ENCODE measurements at places on chromosomes 3 and 15.

GRCh38 chr15:50764461-50765194 lies 878 bp downstream of the SPPL2A start:
- DNase-seq = peak; percentile 41

- no peak for DNase-seq
Measured at GRCh38 chr15:44299997-44300396, 11.5 kb downstream of the GOLM2 start.

GRCh38 chr3:76943058-76943457 lies 96.8 kb upstream of the ROBO2 start:
- no peak for DNase-seq

GRCh38 chr3:108333961-108334360 lies 37.6 kb downstream of the HHLA2 start:
- DNase-seq = no peak

- DNase-seq = no peak
Measured at GRCh38 chr3:11910971-11911531, 64.4 kb upstream of the TAMM41 start.

GRCh38 chr15:49438962-49439631 lies 16.1 kb downstream of the FGF7 start:
- no peak for DNase-seq

GRCh38 chr3:43773273-43774094 lies 82.7 kb downstream of the ABHD5 start:
- DNase-seq = no peak

DNA sequence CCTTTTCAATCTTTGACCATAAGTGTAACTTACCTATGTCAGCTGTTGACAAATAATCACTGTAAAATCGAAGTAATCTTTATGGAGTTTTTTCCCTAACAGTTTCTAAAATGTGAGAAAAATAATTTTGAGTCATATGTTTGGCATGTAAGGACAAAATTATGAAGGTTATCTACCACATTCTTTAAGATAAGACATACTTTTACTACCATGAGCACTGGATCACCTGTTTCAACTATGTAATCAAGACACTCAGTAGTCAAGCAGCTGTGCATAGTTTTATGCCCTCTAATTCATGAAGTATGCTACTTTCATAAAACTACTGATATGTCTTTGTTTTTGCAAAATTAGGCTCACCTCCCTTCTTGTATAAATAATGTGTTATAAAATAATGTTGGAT lies 12.1 kb downstream of the FGF7 start:
- no peak for DNase-seq

- no peak for DNase-seq
Measured at GRCh38 chr3:50724831-50725230, 50.1 kb downstream of the DOCK3 start.

DNA sequence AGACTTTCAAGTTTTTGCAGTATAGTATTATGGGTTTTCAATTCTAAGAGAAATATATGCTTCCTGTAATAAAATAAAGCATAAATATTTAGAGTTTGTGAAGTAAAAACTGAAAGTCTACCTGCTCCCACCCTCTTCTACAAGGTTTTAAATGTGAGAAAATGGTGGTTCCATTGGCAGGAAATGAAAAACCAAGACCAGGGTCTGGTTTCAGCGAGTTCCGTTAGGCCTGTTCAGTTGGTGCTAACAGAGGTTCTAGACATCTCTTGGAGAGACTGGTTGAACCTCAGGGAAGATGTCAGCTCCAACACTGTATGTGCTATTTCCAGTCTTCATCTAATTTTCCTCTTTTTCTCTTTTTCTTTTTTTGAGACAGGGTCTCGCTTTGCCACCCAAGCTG lies 11.8 kb upstream of the MYO1E start:
- DNase-seq = no peak

- no peak for DNase-seq
Measured at GRCh38 chr3:32691847-32692246, 6.9 kb downstream of the CNOT10 start.

- no peak for DNase-seq
Measured at GRCh38 chr3:147618691-147619090, 209.5 kb downstream of the ZIC1 start.

DNA sequence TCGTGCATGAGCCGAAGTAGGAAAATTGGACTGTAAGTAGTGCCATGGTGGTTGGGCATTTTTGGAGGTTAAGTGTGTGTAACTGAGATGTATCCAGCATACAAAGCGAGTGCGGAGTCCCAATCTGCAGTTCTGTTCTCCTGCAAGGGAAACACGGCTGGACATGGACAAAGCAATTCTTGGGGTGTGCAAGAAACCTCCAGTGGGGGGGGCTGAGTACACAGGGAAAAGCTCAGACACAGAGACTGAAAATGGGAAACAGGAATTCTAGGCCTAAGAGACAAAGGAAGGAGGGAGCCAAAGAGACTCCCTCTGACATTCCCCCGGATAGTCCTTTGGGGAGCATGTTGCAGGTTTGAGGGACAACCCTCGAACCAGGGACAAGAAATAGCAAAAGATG lies 83.2 kb upstream of the PLSCR4 start:
- no peak for DNase-seq

GRCh38 chr3:29614954-29615353 lies 334.1 kb downstream of the RBMS3 start:
- DNase-seq = no peak

GRCh38 chr3:179860275-179861107 lies 176.2 kb downstream of the PEX5L start:
- no peak for DNase-seq

DNA sequence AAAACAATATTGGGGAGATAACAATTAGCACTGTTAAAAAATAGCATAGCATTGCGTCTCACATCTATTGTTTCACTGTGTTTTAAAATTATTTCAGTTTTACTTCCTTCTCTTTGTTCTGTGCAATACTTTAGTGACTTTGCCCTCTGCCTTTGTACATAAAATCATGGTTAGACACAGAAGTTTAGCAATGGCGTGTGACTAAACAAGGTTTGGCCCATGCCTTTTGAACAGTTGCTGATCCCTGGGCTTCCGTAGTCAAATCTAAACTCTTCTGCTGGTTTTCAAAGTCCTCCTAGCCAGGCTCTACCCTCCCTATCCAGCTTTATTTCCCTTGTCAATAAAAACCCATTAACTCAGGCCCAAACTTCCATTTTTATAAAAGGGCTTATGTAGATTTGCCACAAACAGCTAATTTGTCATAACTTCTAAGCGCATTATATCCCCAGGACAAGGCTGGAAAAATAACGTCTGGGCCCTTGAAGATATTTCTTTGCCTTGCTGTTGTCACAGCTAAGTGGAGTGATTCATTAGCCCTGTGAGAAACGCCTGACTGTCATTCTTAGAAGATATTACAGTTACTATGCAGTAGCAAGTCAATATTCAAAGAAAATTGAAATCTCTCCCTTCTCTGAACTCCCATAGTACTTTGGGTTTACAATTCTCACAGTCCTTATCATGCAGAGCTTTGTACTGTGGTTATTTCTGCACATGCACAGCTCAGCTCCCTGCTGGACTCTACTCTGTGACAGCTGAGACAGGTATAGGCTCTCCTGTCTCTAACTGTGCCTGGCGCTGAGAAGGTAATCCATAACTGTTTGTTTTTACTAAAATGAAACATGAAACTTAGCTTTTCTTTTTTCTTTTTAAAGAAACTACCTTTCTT lies 123.4 kb upstream of the SLC24A5 start:
- no peak for DNase-seq

GRCh38 chr3:30400926-30401325 lies 205.5 kb upstream of the TGFBR2 start:
- DNase-seq = no peak

GRCh38 chr15:79680720-79681119 lies 216.1 kb downstream of the MTHFS start:
- DNase-seq = no peak

GRCh38 chr3:49327485-49327884 lies 12.4 kb downstream of the USP4 start:
- no peak for DNase-seq

- DNase-seq = no peak
Measured at GRCh38 chr15:48427960-48428547, 96.8 kb downstream of the DUT start.

DNA sequence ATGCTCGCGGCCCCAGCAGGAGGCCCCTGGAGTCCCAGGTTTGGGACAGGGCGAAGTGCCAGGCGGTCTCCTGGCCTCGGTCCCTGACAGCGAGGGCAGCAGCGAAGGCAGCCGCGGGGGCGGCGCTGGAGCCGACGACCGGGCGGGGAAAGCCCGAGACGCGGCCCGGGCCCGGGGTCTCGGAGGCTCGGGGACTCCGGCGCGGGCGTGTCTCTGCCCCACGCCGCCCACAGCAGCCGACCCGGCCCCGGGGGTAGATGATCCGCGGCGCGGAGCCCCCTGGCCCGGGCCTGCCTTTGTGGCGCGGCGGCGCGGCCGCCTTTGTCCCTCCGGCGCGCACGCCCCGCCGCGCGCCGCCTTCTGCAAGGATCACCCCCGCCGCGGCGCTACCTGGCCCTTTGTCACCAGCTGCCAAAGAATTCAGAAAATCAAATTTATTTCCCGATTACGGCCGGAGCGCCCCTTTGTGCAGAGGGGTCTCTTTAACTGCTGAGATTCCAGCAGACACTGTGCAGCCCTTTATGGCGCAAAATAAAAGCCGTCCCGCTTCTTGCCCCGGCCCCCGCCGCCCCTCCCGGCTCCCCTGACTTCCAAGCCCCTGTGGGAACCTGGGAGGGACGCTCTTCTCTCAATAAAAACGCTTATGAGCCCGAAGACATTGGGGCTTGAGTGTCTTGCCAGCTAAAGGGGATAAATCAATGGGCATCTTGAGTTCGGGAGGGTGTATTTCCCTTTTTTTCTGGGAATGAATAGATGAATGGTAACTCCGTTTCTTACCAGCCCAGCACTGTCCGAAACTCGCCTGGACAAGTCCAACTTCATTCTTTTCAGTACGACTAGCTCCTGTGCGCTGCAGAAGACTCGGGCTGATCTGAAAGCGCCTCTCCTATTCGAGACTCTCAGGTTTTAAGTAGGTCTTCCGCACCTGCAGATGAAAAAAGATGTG lies 68.4 kb downstream of the HES1 start:
- DNase-seq = no peak

- DNase-seq = no peak
Measured at GRCh38 chr3:180881065-180881801, 31.2 kb upstream of the FXR1 start.

DNA sequence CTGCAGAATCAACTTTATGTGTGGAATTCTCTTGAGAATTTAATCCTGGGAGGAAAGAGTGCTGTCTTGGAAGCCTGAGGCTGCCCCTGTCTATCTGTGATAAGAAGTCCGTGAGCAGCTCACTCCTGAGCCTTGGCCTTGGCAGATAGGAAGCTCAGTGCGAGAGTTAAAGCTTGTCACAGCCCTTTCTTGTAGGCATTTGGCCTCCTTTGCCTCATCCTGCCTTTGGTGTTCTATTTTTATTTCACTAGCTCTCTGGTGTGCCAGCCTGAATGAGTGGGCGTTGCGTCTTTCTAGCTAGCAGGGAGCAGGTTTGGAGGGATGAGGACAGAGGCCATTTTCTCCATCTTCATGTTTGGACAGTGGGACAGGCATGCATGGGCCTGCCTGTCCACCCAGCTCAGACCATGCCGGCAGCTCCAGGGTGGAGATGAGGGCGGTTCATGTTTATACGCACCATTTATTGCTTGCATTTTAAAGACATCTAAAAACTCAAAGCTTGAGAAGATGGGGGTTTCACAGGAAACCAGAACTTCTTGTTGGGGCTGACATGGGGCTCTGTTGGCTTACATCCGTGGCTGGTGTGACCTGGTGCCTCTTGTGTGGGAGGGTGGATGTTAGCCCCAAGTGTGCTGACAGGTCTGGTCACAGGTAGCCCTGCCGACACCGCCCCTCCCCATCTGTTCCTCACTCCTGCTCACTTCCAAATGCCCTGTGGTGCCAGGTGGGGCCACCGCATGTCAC lies 29.8 kb downstream of the IRAK2 start:
- no peak for DNase-seq

- no peak for DNase-seq
Measured at GRCh38 chr15:68646696-68647095, 67.9 kb downstream of the CORO2B start.

GRCh38 chr3:180420016-180420415 lies 181.9 kb upstream of the TTC14 start:
- no peak for DNase-seq

GRCh38 chr15:42035435-42035761 lies 14.6 kb upstream of the PLA2G4E start:
- DNase-seq = no peak

GRCh38 chr3:178837512-178837911 lies 234.1 kb downstream of the ZMAT3 start:
- DNase-seq = no peak

GRCh38 chr3:34646911-34647460 lies 848.6 kb downstream of the PDCD6IP start:
- DNase-seq = no peak
